ENCODE measurements at places on chromosomes 12 and 14.

DNA sequence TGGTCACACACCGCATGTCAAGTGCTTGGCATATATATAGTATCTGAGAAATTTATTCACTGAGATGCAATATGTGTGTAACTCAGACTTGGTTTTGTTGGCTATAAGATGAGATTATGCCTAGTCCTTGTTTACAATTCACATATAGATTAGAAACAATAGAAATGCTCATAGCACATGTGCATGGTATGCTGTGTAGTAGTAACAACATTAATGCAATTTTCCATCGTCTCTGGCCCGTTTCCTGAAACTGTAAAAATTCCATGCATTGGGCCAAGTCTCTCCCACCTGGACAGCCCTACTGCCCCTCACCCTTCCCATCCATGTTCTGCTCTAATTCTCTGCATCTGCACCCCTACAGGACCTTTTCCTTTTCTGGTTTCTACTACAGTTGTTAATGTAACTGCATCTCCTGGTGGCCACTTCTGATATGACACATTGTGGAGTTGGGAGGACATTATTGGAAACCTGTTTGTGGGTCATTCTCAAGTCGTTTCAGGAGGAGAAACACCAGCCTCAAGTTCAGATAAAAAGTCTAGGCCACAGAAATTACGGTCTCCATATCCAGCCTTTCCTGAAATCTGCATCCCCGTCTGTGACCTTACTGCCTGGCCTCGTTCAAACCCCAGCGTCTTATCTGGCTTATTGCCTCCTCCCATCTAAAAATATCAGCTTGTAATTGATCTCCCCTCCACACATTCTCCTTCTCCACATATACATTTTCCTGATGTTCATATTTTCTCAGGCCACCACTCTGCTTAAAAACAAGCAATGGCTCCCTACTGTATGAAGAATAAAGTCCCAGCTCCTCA is 37.5 kb downstream of the EMP1 start:
- peak; percentile 28 for DNase-seq

DNA sequence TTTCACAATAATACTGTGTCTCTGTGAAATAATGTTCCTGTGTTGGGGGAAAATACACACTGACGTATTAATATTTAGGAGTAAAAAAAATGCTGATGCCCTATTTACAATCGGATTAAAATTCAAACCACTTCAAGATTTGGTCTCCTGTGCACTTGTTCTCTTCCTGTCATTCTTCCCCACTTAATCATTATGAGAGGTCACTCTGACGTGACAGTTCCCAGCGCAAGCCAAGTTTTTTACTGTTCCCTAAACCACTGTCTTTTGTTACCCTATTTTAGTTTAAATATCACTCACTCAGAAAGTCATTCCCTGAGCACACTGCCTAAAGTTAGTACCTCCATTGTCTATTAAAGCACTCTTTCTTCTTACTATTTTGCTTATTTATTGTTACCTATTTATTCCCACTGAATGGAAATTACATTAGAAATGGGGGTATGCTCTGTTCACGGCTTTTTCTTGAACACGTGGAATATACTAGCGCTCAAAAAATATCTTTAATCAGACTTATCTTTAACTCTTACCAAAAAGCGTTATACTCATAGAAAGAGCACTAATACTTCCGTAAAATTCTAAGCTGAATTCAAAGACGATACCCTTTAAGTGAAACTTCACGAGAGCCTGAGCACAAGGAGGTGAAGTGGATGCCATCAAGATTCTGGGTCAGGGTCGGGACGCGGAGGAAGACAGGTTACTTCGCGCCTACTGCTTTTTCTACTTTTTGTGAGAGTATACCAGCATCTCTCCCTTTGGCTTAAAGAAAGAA is 670 bp upstream of the PSMA3 start:
- no peak for DNase-seq

GRCh38 chr14:71372411-71372838 is 465.2 kb downstream of the PCNX1 start:
- DNase-seq = no peak

GRCh38 chr14:49549881-49550280 is 36.3 kb downstream of the RPS29 start:
- DNase-seq = no peak

- no peak for DNase-seq
Measured at GRCh38 chr14:77041881-77042545, 13.5 kb upstream of the IRF2BPL start.

GRCh38 chr12:80556566-80556965 is 112.5 kb downstream of the PTPRQ start:
- no peak for DNase-seq

- DNase-seq = no peak
Measured at GRCh38 chr12:15830538-15830937, 41.4 kb upstream of the EPS8 start.

Data from stimulated activated CD4-positive, alpha-beta T cell treated with anti-CD3 and anti-CD28 coated beads, Interleukin-4, amount 100 ng/mL, for 24 hours (primary cell).